ENCODE measurements at places on chromosomes 1 and 21. TPM values are rescaled to one million over a fixed set of nuclear protein-coding genes. Genes with fewer than 3 reads are reported as not detected.

DNA sequence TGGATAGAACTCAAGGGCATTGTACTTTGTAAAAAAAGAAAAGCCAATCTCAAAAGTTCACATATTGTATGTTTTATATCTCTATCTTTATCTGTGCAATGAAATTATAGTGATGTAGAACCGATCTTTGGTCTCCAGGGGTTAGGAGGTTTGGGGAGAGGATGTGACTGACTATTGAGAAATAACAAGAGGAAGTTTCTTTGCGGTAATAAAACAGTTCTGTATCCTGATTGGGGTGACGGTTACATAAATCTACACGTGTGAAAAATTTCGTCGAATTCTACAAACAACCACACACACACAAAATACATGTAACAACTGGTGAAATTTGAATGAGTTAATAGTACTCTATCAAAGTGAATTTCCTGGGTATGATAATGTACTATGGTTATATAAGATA lies 10.6 kb upstream of the OR2T33 start:
- H3K4me3 ChIP-seq, result no peak overlapping the region
- no peak overlapping the region for H3K27ac ChIP-seq
- no peaks in the 10 kb centered on the region for H3K36me3 ChIP-seq
- DNase-seq, result no peak
- no peaks in the 10 kb centered on the region for H3K27me3 ChIP-seq

DNA sequence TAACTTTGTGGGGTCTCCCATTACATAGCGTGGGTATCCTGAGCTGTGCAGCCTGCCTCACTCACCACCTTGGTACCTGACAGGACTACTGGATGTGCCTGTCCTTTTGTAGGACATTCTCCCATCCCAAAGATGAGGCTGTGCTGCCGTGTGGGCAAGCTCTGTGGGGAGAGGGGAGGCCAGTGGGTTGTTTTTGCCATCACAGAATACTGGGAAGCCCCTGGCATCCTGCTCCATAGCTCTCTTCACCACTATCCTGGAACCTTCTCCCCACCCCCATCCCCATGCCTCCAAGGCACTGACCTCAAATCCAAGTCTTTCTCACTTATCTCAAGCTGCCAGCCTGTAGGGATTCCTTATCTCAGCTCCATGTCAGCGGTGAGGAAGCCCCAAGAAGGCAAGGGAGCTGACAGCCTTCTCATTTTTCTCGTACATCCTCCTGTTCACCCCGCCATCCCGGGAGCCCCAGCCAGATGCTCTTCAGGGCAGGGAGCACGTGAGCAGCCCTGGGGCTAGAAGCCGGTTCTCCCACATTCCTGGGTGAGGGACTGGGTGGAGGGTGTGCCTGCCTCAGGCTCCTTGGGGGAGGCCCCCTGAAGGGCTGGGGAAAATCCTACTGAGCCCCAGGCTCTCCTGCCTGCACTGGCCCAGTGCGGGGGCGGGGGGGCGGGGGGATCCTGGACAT lies 2.4 kb upstream of the ELF3 start:
- H3K4me3 ChIP-seq, result no peak overlapping the region
- no peaks in the 10 kb centered on the region for H3K4me1 ChIP-seq
- H3K36me3 ChIP-seq, result no peaks in the 10 kb centered on the region
- DNase-seq, result no peak
- no peaks in the 10 kb centered on the region for H3K27me3 ChIP-seq

- H3K4me1 ChIP-seq, result peaks cover 12% of the 10 kb centered on the region
- H3K4me3 ChIP-seq, result no peak overlapping the region
- no peak for DNase-seq
- no peaks in the 10 kb centered on the region for H3K27me3 ChIP-seq
- H3K36me3 ChIP-seq, result no peaks in the 10 kb centered on the region
- no peak overlapping the region for H3K27ac ChIP-seq
Measured at GRCh38 chr1:175186433-175187160, 6.0 kb downstream of the KIAA0040 start.

GRCh38 chr1:20168564-20169491 lies 17.1 kb upstream of the UBXN10 start:
- no peak overlapping the region for H3K27ac ChIP-seq
- no peak for DNase-seq
- no peak overlapping the region for H3K4me3 ChIP-seq
- no peaks in the 10 kb centered on the region for H3K4me1 ChIP-seq
- no peaks in the 10 kb centered on the region for H3K36me3 ChIP-seq

DNA sequence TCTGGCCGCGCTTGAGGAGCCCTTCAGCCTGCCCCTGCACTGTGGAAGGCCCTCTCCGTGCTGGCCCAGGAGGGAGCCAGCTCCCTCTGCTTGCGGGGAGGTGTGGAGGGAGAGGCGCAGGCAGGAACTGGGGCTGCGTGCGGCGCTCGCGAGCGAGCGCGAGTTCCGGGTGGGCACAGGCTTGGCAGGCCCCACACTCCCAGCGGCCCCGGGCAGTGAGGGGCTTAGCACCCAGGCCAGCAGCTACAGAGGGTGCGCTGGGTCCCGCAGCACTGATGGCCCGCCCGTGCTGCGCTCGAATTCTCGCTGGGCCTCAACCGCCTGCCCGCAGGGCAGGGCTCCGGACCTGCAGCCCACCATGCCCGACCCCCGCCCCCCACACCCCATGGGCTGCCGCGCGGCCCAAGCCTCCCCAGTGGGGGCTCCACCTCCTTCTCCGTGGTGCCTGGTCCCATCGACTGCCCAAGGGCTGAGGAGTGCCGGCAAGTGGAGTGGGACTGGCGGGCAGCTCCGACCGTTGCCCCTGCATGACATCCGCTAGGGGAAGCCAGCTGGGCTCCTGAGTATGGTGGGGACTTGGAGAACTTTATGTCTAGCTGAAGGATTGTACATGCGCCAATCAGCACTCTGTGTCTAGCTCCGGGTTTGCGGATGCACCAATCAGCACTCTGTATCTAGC lies 46.0 kb downstream of the COL24A1 start:
- no peaks in the 10 kb centered on the region for H3K27me3 ChIP-seq
- H3K4me3 ChIP-seq, result no peak overlapping the region
- H3K36me3 ChIP-seq, result no peaks in the 10 kb centered on the region
- H3K4me1 ChIP-seq, result no peaks in the 10 kb centered on the region

The CA6 gene
- total RNA-seq, result not detected

DNA sequence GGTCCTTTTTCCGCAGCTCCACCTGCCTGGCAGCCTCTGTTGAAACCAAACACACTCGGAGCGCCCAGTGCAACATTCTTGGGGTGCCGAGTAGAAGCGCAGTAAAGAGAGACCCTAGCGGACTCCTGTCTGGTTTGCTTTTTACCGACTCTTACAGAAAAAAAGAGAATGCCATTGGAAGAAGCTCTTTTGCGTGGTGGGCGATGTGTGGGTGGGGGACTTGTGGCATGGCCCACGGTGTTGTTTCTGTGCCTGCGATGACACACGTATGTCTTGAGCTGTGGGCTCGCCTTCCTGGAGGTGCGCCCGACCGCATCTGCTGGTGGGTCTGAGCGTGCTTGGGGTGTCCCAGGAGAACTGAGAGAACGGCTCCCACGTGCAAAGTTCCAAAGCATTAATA lies 7.3 kb upstream of the BARHL2 start:
- no peak overlapping the region for H3K4me3 ChIP-seq
- H3K36me3 ChIP-seq, result no peaks in the 10 kb centered on the region
- peaks cover 8% of the 10 kb centered on the region for H3K4me1 ChIP-seq
- no peak for DNase-seq

DNA sequence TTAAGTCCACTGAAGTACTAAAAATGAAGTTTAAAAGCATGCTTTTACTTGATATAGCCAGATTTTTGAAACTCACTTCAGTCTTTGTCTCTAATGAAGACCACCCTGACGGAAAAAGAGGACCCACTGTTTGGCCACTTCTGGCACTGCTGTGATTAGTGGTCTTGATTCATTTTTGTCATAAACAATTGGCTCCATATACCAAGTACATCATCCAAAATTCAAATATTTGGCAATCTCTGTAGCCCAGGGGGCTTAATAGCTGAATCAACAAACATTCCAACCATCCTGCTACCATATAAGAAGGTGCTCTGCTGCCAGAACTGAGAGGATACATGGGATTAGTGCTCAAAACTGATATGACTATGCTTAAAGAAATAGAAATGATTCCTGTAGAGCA lies 156.0 kb downstream of the COL24A1 start:
- no peaks in the 10 kb centered on the region for H3K36me3 ChIP-seq
- no peak overlapping the region for H3K4me3 ChIP-seq
- H3K27me3 ChIP-seq, result no peaks in the 10 kb centered on the region
- no peaks in the 10 kb centered on the region for H3K4me1 ChIP-seq
- no peak for DNase-seq
- H3K27ac ChIP-seq, result no peak overlapping the region

The OR2T29 gene
- total RNA-seq, result not detected

The PPP1R8 gene
- 49.0 TPM for total RNA-seq

GRCh38 chr1:17883136-17883535 lies 128.0 kb downstream of the ACTL8 start:
- no peak overlapping the region for H3K4me3 ChIP-seq
- H3K4me1 ChIP-seq, result no peaks in the 10 kb centered on the region
- H3K36me3 ChIP-seq, result no peaks in the 10 kb centered on the region
- DNase-seq, result no peak

The TEDDM1 gene
- not detected for total RNA-seq

The SYT6 gene
- total RNA-seq, result 0.42 TPM

GRCh38 chr1:186391841-186392240 lies 16.2 kb downstream of the ODR4 start:
- DNase-seq, result no peak
- H3K27me3 ChIP-seq, result no peaks in the 10 kb centered on the region
- H3K4me3 ChIP-seq, result no peak overlapping the region
- no peaks in the 10 kb centered on the region for H3K4me1 ChIP-seq
- no peak overlapping the region for H3K27ac ChIP-seq

DNA sequence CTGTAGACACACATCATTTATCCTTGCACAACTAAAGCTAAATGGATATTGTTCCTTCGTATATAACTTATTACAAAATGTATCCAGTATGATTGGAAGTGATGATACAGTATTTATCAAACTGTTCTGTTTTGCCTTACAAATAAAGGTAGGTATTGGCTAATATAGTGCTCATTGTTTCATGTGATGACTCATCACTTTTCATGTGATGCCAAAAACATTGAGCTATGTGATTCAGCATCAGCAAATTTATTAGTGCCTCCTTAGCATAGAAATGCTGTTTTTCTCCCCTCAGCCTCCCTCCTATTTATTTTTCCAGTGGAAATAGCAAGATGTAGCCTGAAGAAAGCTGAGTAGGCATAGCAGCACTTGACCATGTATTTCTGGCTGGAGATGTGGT lies 228.6 kb upstream of the LYPLAL1 start:
- H3K27ac ChIP-seq, result no peak overlapping the region
- H3K4me3 ChIP-seq, result no peak overlapping the region
- no peaks in the 10 kb centered on the region for H3K27me3 ChIP-seq
- no peaks in the 10 kb centered on the region for H3K4me1 ChIP-seq

- H3K27me3 ChIP-seq, result no peaks in the 10 kb centered on the region
- H3K4me3 ChIP-seq, result no peak overlapping the region
- no peaks in the 10 kb centered on the region for H3K36me3 ChIP-seq
- no peaks in the 10 kb centered on the region for H3K4me1 ChIP-seq
- no peak for DNase-seq
Measured at GRCh38 chr1:4027492-4028138, 127.5 kb upstream of the C1orf174 start.

The IL20 gene
- total RNA-seq, result not detected

DNA sequence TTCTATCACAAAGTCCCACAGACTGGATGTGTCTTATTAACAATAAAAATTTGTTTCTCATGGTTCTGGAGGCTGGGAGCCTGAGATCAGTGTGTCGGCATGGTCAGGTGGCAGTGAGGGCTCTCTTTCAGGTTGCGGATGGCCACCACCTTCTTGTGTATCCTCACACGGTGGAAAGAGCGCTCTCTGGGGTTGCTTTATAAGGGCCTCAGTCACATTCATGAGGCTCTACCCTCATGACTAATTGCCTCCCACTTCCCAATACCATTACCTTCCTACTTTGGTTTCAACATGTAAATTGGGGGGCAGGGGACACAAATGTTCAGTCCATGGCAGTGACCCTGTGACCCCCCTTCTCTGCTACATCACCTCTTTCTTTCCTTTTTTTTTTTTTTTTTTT lies 20.7 kb upstream of the MX1 start:
- DNase-seq, result no peak
- H3K27ac ChIP-seq, result no peak overlapping the region
- no peaks in the 10 kb centered on the region for H3K27me3 ChIP-seq
- no peak overlapping the region for H3K4me3 ChIP-seq

- no peaks in the 10 kb centered on the region for H3K27me3 ChIP-seq
- H3K36me3 ChIP-seq, result no peaks in the 10 kb centered on the region
- H3K4me3 ChIP-seq, result no peak overlapping the region
- H3K27ac ChIP-seq, result no peak overlapping the region
- DNase-seq, result no peak
Measured at GRCh38 chr1:100767176-100767890, 47.8 kb downstream of the VCAM1 start.

- no peaks in the 10 kb centered on the region for H3K36me3 ChIP-seq
- H3K4me3 ChIP-seq, result no peak overlapping the region
- H3K4me1 ChIP-seq, result no peaks in the 10 kb centered on the region
- no peaks in the 10 kb centered on the region for H3K27me3 ChIP-seq
Measured at GRCh38 chr1:203609979-203610493, 16.6 kb upstream of the ATP2B4 start.

Measured in ovary (tissue), 10 donors.